AG09319 (cell line): ENCODE measurements at places on chromosomes 4 and X.

- DNase-seq, result no peak
These were observed 45.0 kb downstream of the STK32B start for GRCh38 chr4:5096261-5096660.

- DNase-seq, result no peak
These were observed 56.2 kb downstream of the CCDC158 start for GRCh38 chr4:76364763-76365162.

- DNase-seq, result peak; percentile 24
These were observed 30.3 kb downstream of the INPP4B start for GRCh38 chr4:142815834-142816233.

- no peak for DNase-seq
These were observed 53.6 kb downstream of the LAS1L start for GRCh38 chrX:65480960-65481359.

GRCh38 chrX:96692454-96692853 is 7.8 kb downstream of the DIAPH2 start:
- DNase-seq, result no peak

DNA sequence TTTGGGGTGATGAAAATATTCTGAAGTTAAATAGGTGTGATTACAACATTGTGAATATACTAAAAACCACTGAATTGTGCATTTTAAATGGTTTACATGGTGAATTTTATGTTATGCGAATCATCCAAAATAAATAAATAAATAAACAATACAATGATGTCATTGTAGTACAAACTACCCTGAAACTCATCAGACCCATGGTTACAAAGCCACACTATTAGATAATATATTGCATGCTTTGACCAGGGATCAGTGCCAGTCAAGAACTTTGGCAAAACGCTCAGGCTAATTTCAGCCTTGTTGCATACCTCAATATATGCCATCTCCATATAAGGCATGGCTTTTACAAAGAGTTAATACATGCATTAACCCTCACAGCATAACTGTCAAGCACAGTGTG is 45.5 kb upstream of the XIAP start:
- DNase-seq, result no peak
